ENCODE measurements at places on chromosomes 12 and 14. TPM values are rescaled to one million over a fixed set of nuclear protein-coding genes. Genes with fewer than 3 reads are reported as not detected.

GNG2 gene
- total RNA-seq, result 35.6 TPM

OTX2 gene
- not detected for total RNA-seq

REM2 gene
- total RNA-seq, result 0.63 TPM

GRCh38 chr14:82641050-82641540, 1107.4 kb upstream of the SEL1L start:
- DNase-seq, result no peak

GRCh38 chr14:44265246-44265645, 241.8 kb downstream of the FSCB start:
- DNase-seq, result no peak

GRCh38 chr14:56715938-56716337, 94.3 kb downstream of the OTX2 start:
- DNase-seq, result no peak

DNA sequence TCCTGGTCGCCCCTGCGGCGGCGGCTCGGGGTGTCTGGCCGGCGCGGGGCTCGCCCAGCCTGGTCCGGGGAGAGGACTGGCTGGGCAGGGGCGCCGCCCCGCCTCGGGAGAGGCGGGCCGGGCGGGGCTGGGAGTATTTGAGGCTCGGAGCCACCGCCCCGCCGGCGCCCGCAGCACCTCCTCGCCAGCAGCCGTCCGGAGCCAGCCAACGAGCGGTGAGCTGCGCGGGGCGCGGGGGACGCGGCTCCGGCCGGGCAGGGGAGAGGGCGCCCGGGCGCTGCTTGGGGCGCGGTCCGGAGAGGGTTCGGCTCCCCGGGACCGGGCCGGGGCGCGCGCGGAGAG, at the start of gene LGALS3:
Gene LGALS3 (plus strand): TSS at position 167 of the 342 bp plus-strand sequence. CDS start 8,122 bp downstream, outside the sequence.
- DNase-seq, result peak; percentile 42

KCNA5 gene
- 2.9 TPM for total RNA-seq

GRCh38 chr12:90915353-90915752, 39.6 kb downstream of the CCER1 start:
- DNase-seq, result no peak

GRCh38 chr12:21718944-21719650, 55.4 kb downstream of the KCNJ8 start:
- peak; percentile 83 for DNase-seq

- no peak for DNase-seq
Observed at GRCh38 chr14:82537831-82538230, 1004.2 kb upstream of the SEL1L start.

DNA sequence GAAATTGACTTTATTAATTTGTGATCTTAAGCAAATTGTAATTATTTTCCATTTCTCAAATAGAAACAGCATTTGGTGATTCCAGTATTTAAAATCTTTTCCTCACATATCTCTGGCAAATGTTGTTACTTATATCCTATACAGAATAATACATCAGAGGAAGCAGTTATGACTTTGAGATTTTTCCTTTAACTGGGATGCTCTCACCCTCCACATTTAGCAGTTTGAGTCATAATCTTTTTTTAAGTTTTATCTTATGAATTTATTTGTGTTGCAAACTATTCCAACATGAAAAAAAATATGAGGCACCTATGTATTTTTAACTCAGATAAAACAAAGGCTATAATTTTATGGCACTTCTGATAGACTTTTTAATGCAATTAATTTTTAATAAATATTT, 311.8 kb downstream of the TMTC2 start:
- DNase-seq, result no peak

NAP1L1 gene
- total RNA-seq, result 288 TPM

UBE2N gene
- total RNA-seq, result 84.7 TPM

- no peak for DNase-seq
Observed at GRCh38 chr12:2341051-2341751, 288.4 kb downstream of the CACNA1C start.

DNA sequence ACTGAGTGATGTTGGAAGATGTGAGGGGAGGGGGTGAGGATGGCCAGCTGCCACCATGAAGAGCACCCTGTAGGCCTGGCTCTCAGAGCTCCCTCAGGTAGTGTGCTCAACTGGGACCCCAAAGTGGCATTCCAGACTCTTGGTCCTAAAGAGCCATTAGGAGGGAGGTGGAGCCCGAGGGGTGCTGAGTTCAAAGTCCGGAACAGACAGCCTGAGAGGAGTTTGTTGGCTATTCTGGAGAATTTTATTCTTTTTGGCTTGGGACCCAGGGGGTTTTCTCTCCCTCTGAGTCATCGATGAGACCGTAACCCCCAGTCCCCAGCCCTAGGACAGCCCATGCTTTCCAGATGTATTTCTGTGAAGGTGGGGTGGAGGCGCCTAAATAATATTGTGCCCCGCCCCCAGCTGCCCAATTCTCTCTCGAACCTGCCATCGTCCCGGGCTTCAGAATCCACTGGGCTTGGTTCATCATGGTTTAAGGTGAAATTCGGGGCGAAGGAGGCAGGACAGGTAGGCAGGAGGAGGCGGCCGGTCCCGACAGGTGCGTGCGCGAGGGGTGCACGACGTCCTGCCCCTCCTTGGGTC, 690 bp upstream of the RBP5 start:
- no peak for DNase-seq

- DNase-seq, result no peak
Observed at GRCh38 chr14:67170660-67171059, 18.6 kb upstream of the GARIN2 start.

LRTM2 gene
- total RNA-seq, result not detected

HOXC9 gene
- 16.5 TPM for total RNA-seq

ITGA7 gene
- 66.3 TPM for total RNA-seq

RHEBL1 gene
- total RNA-seq, result 0.69 TPM

GRCh38 chr14:72565149-72565559, 328.7 kb downstream of the DPF3 start:
- DNase-seq, result no peak

SOAT2 gene
- total RNA-seq, result 0.19 TPM

GRCh38 chr12:42669553-42669952, 80.0 kb upstream of the PRICKLE1 start:
- peak; percentile 22 for DNase-seq

HOMEZ gene
- total RNA-seq, result 14.8 TPM

- DNase-seq, result no peak
Observed at GRCh38 chr12:16962889-16963288, 356.9 kb upstream of the LMO3 start.

KRT77 gene
- not detected for total RNA-seq

DNA sequence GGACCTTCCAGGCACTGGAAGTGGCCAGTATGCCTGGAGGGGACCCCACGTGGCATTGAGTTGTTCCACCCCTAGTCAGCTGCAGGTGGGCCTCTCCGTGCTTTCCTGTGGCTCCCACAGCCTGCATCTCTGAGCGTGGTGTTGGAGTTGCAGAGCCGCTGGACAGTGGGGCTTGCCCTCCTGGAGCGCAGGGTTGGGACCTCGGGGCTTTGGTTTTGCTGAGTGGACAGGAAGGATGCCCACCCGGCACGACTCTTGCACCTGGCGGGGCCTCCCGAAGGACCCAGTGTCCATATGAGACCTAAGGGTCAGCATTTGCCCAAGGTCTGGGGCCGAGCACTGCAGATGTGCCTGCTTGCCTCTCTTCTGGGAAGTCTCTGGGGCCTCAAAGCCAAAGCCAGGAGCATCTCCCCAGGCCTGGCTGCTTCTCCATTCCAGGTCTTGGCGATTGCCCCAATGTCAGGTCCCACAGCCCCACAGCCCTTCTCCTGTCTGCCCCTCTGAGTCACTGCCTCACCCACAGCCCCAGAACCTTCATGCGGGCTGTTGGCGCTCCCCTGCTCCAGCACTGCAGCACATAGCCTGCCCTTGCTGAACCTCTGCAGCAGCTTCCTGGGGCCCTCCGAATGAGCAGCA, 1.5 kb downstream of the PACS2 start:
- no peak for DNase-seq

DNA sequence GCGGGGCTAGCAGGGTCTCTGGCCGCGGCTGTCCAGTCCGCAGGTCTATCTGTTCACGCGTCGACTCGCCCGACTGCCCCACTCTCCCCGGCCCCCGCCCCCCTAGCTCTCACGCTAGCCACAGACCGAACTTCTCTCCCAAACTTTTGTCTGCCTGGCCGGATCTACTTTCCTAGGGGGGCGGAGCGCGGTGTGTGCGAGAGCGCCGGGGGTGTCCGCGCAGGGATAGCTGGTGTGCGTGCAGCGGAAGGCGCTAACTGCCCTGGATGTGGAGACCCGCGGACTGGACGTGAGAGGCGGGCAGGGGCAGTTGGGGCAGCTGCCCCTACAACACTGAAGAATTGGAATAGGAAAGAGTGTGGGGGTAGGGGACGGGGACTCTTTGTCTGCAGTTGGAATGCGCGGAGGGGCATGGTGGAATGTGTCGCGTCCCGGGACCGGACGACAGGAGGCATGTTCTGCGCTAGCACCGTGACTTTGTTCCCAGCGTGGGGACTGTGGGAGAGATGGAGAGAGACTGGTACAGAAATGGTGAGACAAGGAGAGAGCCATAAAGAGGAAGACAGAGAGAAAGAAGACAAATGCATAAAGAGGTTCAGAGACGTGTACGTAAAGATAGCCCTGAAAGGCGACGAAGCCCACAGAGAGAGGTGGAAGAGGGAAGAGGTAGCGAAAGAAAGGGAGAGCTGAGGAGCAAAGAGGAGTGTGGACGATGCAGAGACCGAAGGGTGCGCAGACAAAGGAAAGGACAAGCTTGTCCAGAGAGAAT, at the start of gene AJUBA:
Gene AJUBA (minus strand): TSS at position 75 of the 769 bp plus-strand sequence. CDS start 285 bp downstream, outside the sequence.
- peak; percentile 96 for DNase-seq

CLSTN3 gene
- total RNA-seq, result 64.2 TPM

DNA sequence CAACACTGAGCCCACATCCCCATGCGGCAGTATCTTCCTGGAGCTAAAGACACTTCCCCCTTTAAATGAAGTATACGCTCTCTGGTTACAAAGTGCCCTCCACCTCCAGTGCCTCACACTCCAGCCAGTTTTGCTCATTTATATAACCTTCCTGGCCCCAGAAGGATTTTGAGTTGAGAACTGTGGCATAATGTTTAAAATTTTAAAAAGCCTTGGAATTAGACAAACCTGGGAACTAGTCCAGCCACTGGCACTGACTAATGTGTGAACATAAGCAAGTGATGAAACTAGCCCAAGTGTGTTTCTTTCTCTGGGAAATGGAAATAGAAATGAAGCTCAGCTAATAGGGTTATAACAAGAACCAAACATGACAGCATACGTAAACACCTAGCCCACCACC, 723.7 kb upstream of the USP15 start:
- no peak for DNase-seq

GRCh38 chr12:38411426-38411825, 94.9 kb downstream of the ALG10B start:
- no peak for DNase-seq

DNA sequence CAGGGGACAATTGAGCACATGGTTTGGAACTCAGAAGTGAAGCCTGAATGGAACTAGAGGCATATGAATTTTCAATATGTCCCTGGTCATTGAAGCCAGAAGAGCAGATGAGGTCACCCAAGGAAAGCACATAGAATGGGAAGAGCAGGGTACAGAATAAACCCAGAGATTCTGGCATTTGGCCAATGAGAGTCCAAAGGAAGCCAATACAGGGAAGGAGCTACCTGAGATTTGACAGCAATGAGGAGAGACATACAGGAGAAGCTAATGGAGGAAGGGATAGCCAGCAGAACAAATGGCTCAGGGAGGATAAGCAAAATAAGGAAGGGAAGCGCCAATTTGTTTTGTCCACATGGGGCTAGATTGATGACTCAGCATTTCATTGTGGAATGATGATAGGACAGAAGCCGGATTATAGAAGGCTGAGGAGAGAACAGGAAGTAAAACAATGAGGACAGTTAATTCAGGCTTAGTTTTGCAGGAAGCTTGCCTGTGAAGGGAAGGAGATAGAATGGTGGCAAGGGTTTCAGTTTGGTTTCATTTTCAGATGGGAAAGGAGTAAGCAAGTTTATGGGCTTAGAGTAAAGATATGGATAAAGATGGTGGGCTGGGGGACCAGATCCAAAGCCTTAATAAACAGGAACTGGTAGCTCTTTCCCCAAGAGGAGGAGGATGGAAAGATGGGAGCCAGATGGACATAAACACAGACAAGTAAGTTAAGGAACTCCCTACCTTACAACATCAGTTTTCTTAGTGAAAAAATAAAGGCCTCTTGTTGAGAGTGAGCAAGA, 3.2 kb upstream of the SPTSSA start:
- no peak for DNase-seq

DNA sequence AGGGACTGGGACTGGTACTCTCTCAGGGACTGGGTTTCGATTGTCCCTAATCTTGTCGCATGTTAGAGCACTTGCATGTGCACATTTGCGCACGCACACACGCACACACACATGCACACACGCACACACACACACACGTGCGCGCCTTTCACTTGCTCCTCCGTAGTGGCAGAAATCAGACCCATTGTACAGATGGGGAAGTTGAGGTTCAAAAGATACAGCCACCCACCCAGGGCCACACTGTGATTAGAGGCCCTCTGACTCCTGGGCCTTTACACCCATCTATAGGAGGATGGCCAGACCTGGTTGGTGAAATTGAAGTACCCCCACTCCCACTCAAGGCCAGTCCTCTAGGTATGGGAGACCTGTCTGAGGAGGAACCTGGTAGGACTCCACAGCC, 167.8 kb upstream of the LHX5 start:
- no peak for DNase-seq

GRCh38 chr12:127280393-127281275, 986.3 kb upstream of the TMEM132C start:
- DNase-seq, result peak; percentile 68

DNA sequence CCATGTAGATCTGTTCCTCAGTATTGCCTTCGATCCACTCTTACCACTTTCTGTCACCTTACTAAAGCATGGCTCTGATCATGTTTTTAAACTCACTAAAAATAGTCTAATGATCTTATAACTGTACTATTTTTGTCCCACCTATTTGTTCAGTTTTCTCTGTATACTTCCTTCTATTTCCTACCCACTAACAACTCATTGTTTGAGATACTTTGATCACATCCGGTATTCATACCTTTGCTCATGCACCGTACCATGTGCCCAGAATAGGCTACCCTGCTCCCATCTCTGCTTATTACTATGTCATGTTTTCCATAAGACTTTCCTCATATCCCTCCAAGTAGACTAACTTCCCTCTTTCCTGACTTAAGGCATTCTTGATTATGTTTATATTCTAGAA, 128.6 kb downstream of the MED13L start:
- DNase-seq, result no peak

DNA sequence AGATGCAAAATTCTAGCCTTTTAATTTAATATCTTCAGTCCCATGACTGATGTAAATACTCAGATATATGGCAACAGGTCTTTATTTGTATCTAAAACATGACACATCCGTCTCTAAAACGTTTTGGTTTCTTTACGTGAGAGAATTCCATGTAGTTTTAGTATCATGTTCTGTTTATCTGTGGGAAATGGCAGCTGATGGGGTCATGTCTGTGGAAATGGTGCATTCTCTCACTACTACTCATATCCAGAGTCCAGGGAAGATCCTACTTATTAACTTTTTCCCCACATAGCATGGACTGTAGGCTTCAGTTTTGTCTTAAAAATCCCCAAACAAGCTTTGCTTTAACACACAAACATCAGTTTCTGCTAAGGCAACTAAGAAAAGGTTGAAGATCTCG, 53.8 kb downstream of the SPTLC2 start:
- peak; percentile 40 for DNase-seq

- no peak for DNase-seq
Observed at GRCh38 chr12:52245259-52245961, 12.4 kb downstream of the KRT7 start.

All from kidney (tissue), 22 donors.